Right lobe of liver (tissue), 6 donors: ENCODE measurements at places on chromosomes 3 and 15. TPM values are rescaled to one million over a fixed set of nuclear protein-coding genes. Genes with fewer than 3 reads are reported as not detected.

- no peak for DNase-seq
Observed at GRCh38 chr3:4771243-4771642, 208.0 kb upstream of the BHLHE40 start.

DNA sequence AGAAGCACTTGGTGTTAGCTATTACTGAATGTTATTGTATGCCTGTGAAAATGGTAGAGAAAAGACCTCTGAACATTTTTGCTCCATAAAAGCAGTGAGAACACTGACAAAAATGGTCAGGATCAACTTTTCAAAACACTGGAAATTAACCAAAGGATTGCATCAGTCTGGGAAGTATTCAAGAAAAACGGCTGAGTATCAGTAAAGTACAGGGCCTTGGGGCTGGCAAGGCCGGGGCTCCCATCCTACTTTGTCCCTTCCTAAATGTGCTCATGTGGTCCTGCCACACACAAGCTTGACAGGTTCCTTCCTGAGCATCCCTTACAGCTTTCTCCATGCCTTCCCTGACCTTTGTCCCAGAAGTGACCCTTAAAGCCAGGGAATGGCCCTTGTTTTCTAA lies 84.0 kb downstream of the CFAP20DC start:
- no peak for DNase-seq

GRCh38 chr3:100195375-100195774 lies 65.4 kb upstream of the TBC1D23 start:
- DNase-seq, result no peak

DNA sequence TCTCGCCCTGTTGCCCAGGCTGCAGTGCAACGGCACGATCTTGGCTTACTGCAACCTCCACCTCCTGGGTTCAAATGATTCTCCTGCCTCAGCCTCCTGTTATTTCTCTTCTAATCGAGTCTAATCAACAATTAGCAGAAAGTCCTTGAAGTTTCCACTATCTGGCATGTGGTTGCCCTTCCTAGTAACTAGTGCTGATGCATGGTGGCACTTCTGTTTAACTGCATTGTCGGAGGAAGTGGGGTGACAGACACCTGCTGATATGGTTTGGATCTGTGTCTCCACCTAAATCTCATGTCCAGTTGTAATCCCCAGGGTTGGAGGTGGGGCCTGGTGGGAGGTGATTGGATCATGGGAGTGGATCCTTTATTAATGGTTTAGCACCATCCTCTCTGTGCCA lies 9.2 kb downstream of the CRTAP start:
- peak; percentile 11 for DNase-seq

GRCh38 chr3:62041681-62042080 lies 331.7 kb downstream of the FEZF2 start:
- DNase-seq, result no peak

- no peak for DNase-seq
Observed at GRCh38 chr15:29569533-29570092, 252.7 kb downstream of the TJP1 start.

DNA sequence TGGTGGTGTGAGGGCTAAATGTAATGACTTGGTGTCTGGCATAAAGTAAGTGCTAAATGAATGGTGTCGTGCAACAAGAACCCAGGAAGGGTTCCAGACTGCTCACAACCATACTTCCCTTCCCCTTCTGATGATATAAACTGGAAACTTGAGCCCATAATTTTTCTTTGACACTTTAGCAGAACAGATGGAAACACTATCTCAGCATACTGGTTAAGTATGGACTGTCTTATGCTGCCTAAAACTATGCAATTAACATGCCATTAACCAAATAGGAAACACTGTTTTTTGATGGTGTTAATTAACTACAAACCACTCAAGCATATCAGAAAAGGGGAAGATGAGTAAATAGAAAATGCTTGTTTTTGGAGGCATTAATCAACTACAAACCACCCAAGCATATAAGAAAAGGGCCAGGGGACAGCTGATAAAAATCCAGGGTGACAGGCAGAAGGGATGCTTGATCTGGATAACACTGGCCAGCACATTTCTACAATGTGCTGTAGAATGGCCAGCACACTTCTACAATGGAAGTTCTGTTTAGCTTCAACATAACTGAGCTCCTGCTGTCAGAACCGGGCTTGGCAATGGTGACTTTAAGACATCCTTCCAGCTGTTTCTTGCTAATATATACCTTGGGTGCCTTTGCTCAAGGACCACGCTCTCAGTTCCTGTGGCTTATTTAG lies 85.5 kb upstream of the FAM3D start:
- DNase-seq, result no peak

The ITIH1 gene
- 1,173 TPM for total RNA-seq
